Cardiac muscle cell (in vitro differentiated cells and primary cell): ENCODE measurements at places on chromosomes 7 and 10. TPM values are rescaled to one million over a fixed set of nuclear protein-coding genes. Genes with fewer than 3 reads are reported as not detected.

DNA sequence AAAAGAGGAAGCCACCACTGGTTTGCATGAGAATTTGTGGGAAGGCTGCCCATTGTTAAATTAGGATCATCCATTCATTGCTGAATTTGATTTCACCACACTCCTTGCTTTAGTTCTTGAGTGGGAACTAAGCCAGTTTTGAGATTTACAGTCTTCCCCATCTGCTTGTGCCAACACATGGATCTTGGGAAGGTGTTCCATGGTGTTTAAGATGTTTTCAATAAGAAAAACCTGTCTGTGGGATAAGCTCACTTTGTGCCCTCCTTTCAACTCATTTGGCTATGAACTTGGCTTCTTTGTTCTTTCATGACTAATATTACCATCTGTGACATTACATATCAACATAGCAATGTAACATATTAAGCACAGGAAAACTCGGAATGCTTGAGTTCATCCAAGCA, 73.2 kb downstream of the INHBA start:
- H3K27me3 ChIP-seq: no peaks in the 10 kb centered on the region
- DNase-seq: no peak
- peaks cover 22% of the 10 kb centered on the region for H3K4me1 ChIP-seq
- no peak overlapping the region for H3K27ac ChIP-seq
- no peak overlapping the region for H3K4me3 ChIP-seq
- no peaks in the 10 kb centered on the region for H3K36me3 ChIP-seq

RPP38 gene
- 20.0 and 25.2 TPM in 2 replicates for polyA plus RNA-seq

- no peaks in the 10 kb centered on the region for H3K36me3 ChIP-seq
- no peaks in the 10 kb centered on the region for H3K27me3 ChIP-seq
- no peak overlapping the region for H3K4me3 ChIP-seq
- no peaks in the 10 kb centered on the region for H3K4me1 ChIP-seq
- no peak for DNase-seq
- H3K27ac ChIP-seq: no peak overlapping the region
Measured at GRCh38 chr7:54898659-54899340, 120.0 kb upstream of the EGFR start.

MYL10 gene
- polyA plus RNA-seq: not detected in 2 replicates

GRB10 gene
- 9.9 and 22.5 TPM in 2 replicates for polyA plus RNA-seq

DNA sequence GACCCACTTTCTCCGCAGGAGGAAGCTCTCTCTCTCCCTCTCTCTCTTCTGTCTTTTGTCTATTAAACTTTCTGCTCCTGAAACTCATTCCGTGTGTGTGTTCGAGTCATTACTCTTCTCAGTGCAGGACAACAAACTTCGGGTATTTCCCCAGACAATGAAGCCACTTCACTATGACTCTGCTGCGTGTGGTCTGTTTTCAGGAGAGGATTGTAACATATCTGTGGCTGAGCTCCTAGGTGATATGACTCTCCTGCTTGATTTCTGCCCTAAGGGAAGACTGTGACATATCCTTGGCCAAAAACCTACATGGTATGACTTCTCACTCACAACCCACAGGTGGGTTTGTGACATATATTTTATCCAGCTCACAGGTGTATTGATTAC, 39.9 kb upstream of the ZNF107 start:
- no peaks in the 10 kb centered on the region for H3K4me1 ChIP-seq
- H3K36me3 ChIP-seq: no peaks in the 10 kb centered on the region
- H3K27ac ChIP-seq: no peak overlapping the region
- no peak for DNase-seq

DOCK1 gene
- polyA plus RNA-seq: 15.0 and 20.9 TPM in 2 replicates

DNA sequence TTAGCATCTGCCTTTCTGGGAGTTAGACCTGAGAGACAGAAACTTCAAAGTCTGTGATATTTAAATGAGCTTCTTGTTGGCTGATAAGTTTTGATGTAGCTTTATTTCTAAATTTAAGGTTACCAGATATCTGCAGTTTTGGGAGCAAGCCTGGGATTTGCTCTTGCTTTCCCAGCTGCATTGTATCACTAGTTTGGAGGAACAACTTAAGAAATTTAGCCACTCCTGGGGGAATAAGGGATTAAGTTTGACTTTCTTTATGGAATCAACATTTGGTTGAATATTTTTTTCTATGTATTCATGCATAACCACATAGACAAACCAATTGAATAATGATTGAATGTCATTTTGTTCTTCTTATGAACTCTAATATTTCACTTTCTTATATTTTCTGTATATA, 178.6 kb downstream of the POLR1F start:
- H3K27me3 ChIP-seq: no peaks in the 10 kb centered on the region
- H3K4me3 ChIP-seq: no peak overlapping the region
- no peaks in the 10 kb centered on the region for H3K36me3 ChIP-seq
- H3K27ac ChIP-seq: no peak overlapping the region
- no peak for DNase-seq

IFIT1 gene
- polyA plus RNA-seq: 24.4 and 32.8 TPM in 2 replicates

FEZF1 gene
- polyA plus RNA-seq: not detected in 2 replicates

DNA sequence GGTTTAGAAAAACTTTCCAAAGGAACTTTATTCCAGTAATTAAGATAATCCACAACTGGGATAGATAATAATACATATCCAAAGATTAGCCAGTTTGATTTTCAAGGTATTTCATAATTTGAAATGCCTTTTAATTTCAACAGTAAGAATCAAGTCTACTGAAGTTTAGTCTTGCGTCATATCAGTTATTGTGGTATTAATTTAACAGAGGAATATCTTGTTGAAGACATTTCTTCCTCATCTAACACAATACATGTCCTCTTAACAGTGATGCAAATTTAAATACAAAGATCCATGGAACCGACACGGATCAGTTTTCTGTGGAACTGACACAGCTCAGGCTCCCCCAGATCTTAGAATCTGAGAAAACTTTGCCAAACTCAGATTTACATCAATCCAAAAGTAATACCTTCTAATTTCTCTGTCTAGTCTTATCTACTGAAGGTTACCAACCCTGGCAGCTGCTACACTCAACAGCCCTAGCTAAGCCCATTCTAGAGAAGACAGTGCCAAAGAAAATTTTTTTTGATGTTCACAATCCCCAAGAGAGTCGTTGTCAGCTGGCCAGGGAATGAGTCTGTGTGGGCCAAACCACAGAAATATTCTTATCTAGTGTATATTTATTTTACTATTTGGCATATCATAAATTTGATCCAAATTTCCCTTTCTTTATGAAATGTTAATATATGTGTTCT, 365.2 kb upstream of the MEOX2 start:
- DNase-seq: no peak
- H3K27me3 ChIP-seq: no peaks in the 10 kb centered on the region
- H3K36me3 ChIP-seq: no peaks in the 10 kb centered on the region

GRCh38 chr10:3774814-3775695, 10.0 kb downstream of the KLF6 start:
- no peak overlapping the region for H3K27ac ChIP-seq
- H3K4me3 ChIP-seq: no peak overlapping the region
- H3K36me3 ChIP-seq: peaks cover 14% of the 10 kb centered on the region
- DNase-seq: peak; percentile 85
- H3K4me1 ChIP-seq: no peaks in the 10 kb centered on the region

DNA sequence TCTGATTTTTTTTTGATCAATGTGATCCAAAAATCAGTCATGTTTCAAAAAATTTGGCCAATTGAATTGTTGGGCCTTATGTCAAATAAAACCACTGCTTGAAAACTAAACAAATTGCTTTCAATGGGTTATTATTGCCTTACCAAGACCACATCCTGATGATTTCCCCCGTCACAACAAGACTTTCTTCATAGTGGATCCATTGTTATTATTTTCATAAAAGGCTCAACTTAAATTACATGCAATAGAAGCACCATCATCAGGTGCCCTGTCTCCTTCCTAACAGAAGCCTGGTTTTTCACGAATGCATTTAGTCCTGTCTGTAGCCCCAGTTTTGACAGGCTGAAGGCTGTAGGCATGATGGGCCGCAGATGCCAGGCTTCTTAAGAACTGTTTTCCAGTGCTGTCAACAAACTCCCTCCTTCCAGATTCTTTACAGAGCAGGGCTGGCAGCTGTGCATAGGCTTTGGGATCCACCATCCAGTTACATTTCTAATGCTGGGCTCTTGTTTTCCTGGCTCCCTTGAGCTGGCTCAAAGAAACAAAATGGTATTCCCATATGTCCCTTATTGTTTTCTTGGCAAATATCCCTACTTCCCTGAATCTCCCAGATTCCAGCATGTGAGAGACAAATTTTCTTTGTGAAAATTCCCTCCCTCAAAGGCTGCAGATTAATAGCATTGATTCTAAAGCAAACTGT, 302.0 kb downstream of the TWIST1 start:
- no peak overlapping the region for H3K4me3 ChIP-seq
- H3K4me1 ChIP-seq: peaks cover 5% of the 10 kb centered on the region
- no peak overlapping the region for H3K27ac ChIP-seq
- no peak for DNase-seq
- no peaks in the 10 kb centered on the region for H3K36me3 ChIP-seq

DNA sequence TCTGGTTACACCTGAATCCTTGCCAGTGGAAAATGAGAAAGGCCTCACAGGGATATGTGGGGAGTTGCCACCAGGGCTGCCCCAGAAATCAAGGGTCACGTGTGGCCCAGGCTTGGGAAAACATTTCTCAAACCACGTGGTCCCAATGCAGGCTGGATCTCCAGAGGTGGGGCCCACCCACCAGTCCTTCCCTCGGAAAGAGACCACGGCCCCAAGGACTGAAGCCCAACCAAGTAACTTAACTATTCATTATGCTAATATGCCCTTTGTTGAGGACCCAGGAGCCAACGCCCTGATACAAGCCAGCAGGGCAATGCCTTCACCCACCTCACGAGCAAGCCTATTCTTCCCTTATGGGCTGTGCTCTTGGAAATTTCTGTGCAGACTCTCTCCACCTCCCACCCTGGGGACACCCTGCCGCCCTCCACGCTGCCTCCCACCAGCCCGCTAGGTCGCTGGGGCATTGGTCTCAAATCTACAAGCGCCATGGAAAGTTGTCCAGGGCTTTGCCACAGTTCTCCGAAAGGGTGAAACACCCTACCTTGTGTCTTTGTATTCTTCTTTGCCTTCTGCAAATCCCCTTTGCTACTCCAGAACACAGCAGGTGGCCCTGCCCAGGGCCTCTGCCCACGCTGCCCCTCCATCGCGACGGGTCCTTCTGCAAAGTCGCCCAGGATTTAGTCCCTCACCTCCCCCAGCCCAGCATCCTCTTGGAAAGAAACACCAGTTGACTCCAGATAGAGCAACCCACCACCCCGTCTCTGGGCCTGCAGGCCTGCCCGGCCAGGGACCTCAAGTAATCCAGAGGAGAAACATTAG, 8.8 kb downstream of the TNS3 start:
- peaks cover 8% of the 10 kb centered on the region for H3K4me1 ChIP-seq
- H3K27me3 ChIP-seq: no peaks in the 10 kb centered on the region
- H3K4me3 ChIP-seq: no peak overlapping the region
- H3K27ac ChIP-seq: no peak overlapping the region
- DNase-seq: no peak

GRCh38 chr7:151275813-151276577, 27.5 kb upstream of the SMARCD3 start:
- no peaks in the 10 kb centered on the region for H3K27me3 ChIP-seq
- no peaks in the 10 kb centered on the region for H3K36me3 ChIP-seq
- H3K4me1 ChIP-seq: no peaks in the 10 kb centered on the region
- no peak for DNase-seq

DNA sequence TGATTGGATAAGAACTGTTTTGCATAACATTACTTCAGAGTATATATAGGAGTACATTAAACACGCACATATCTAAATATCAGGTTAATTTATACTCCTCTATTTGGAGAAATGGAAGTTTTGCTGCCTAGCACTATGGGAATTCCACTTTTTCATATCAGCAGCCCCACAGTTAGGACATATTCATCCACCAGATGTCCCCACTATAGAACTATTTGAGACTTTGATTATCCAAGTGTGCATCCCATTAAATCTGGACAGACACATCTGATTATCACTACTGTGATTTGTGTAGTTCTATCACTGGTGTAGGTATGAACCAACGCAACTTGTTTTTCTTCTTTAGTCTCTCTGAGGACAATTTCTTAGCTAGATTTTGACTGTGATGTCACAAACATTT, 345.7 kb downstream of the THSD7A start:
- peak; percentile 10 for DNase-seq
- H3K27me3 ChIP-seq: no peaks in the 10 kb centered on the region
- no peaks in the 10 kb centered on the region for H3K4me1 ChIP-seq

ADIRF gene
- polyA plus RNA-seq: 0.40 TPM in 1 of 2 replicates, not detected in the other

SORCS1 gene
- polyA plus RNA-seq: 45.6 and 55.2 TPM in 2 replicates

DNA sequence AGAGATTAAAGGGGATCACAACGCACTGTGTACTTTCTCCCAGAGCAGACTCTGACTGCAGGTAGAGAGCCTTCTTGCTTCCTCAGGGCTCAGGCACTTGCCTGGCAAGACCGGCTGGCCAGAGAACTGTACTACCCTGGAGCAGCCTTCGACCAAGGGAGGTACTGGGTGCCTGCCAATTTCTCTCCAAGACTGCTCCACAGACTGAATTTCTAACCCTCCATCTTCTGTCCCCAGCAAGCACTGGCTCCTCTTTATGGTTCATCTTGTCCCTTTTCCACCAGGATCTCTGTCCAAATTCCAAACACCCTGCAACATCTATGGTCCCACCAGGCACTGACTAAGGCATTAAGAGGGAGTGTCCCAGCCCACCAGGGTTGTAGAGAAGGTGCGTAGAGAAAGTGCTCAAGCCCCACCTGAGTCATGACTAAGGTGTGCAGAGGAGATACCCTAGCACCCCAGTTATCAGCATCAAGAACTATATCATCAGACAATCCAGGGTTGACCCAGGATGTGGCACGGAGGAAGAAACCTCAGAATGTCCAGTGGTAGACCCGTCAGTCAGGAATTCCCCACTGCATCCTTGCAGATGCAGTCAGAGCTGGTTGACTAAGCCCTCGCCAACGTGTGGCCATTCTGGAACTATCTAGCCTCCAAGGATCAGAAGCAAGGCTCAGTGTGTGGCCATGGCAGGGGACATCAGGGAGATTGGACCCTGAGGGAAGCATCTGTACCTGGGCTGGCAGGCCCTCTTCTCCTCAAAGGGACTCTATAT, 60.9 kb upstream of the CAMK2B start:
- H3K27me3 ChIP-seq: no peaks in the 10 kb centered on the region
- no peak overlapping the region for H3K27ac ChIP-seq
- no peak overlapping the region for H3K4me3 ChIP-seq

DNA sequence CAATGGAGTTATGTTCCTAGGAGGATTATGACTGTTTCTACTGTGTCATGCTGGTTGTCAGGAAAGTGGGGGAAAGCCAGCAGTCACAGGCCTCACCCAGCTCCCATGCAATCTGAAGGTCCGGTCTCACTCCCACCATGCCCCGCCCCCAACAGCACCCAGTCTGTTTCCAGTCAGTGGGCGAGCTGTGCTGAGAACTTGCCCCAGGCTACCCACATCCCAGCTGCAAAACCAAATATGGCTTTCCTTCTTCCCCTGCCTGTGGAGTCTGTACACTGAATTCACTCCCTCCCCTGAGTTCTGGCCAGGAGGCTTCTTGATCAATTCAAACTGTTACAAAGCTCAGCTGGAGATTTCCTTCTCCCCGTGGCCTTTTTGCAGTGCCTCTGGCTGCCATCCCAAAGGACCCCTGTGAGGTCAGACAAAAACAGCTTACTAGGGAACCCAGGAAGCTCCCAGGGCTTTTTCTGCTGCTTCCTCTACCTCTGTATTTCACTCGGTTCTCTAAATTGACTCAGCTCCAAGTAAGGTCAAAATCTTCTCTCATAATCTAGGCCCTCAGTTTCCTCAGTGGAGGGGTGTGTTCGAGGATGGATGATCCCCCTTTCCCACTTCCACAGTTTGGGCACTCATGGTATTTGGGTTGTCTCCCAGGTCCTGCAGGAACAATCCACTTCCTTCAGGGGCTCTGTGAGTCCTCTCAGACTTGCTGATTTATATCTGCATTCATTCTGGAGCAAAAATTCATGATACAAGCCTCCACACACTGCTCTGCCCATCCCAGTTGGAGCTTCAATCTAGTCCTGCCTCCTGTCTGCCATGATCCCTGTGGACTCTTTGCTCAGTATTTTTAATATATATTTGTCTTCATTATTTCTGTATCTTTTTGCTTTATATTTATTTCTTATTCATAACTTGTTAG, 205.5 kb downstream of the SEMA3D start:
- no peak overlapping the region for H3K27ac ChIP-seq
- peak; percentile 3 for DNase-seq
- no peaks in the 10 kb centered on the region for H3K4me1 ChIP-seq
- no peak overlapping the region for H3K4me3 ChIP-seq
